Right cardiac atrium (tissue), 5 donors: ENCODE measurements at places on chromosomes 3 and 15. TPM values are rescaled to one million over a fixed set of nuclear protein-coding genes. Genes with fewer than 3 reads are reported as not detected.
A peak's percentile ranks its signal among the peaks of the same experiment; 100 is the strongest.

GRCh38 chr3:52572221-52572620 lies 35.8 kb downstream of the UQCC5 start:
- no peak for DNase-seq

GRCh38 chr15:59242649-59243048 lies 36.0 kb downstream of the LDHAL6B start:
- DNase-seq: no peak

DNA sequence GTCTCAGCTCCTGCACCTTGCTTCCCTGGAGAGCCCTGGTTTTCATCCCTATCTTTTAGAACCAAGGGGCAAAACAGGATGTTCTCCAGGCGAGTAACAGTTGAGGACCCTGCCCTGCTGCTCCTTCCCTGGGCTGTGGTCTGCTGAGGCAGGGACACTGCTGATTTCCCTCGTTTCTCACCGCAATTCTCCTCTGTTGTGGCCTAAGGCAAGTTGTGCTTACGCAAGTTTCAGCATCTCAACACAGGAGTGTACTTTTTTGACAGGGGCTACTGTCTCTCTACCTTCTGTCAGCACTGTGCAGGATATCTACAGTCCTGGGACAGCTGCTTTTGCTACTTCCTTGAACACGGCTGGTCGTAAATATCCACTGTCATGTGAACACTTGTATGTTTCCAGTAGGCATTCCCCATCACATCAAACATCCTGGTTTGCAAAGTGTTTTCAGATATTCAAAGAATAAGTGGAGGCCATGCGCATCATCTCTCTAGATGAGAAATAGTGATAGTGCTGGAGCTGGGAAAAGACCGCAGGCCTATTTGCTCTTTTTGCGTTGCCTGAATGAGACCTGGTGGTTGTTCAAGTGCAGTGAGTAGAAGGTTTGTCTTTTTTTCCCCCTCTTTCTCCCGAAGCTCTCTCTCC lies 110.1 kb upstream of the PLXNA1 start:
- DNase-seq: no peak

GRCh38 chr3:8456412-8456811 lies 45.2 kb upstream of the LMCD1 start:
- no peak for DNase-seq

GRCh38 chr3:61960976-61961375 lies 399.6 kb downstream of the PTPRG start:
- DNase-seq: no peak

GRCh38 chr3:170222647-170223541 lies 670 bp downstream of the PRKCI start:
- DNase-seq: no peak

GRCh38 chr3:21912711-21913110 lies 161.7 kb upstream of the ZNF385D start:
- no peak for DNase-seq

GRCh38 chr3:148707601-148708380 lies 10.1 kb downstream of the AGTR1 start:
- DNase-seq: no peak

- no peak for DNase-seq
Observed at GRCh38 chr3:164537485-164537884, 540.8 kb downstream of the SI start.

DNA sequence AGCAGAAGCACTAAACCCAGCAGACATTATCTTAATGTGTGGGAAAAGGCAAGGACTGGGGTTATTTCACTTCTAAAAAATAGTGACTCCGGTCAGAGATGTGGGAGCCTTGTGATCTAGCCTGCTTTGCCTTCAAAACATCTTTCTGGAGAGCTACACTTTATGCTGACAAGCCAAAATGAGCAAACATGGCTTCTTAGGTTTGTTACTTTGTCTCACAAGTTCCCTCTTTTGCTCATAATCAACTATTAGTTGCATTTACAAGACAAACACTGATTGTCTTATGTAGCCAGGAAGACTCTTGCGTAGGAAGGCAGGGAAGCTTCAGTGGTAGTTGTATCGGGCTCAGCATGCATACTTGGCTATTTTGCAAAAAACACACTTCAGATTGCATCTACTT lies 129.2 kb downstream of the NUP210 start:
- DNase-seq: no peak

DNA sequence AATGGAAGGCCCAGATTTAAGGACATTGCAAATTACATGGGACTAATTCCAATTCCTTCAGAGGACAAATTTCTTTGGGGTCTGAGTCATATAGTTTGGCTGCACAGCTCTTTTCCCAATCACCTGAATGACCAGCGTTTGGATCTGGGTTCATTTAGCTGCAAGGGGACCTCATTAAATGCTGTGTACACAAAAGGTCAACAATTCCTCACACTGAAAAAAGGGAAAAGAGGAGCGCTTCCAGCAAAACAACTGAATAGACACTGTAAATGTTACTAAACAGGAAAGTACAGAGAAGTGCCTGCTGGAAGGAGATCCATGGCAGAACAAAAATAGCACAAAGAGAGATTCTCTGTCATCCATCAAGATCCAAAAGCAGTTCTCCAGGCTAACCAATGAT lies 356.0 kb upstream of the LMCD1 start:
- no peak for DNase-seq

DNA sequence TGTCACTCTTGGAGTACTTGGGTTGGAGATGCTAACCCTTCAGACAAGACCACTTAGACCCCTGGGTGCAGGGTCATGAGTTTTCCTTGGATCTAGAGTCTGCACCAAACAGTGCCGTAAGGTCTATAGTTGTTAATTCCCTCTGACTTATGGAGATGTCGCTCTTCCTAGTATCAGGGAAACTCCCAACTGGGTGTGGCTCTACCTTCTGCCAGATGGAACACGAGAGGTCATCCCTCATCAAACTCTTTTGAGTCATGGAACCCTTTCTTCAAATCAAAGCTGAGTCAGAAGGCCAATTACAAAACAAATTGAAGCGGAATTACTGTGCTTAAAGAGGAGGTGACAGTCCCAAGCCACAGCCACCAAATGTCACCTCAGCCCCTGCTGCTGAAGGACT lies 514.9 kb upstream of the PROK2 start:
- no peak for DNase-seq

DNA sequence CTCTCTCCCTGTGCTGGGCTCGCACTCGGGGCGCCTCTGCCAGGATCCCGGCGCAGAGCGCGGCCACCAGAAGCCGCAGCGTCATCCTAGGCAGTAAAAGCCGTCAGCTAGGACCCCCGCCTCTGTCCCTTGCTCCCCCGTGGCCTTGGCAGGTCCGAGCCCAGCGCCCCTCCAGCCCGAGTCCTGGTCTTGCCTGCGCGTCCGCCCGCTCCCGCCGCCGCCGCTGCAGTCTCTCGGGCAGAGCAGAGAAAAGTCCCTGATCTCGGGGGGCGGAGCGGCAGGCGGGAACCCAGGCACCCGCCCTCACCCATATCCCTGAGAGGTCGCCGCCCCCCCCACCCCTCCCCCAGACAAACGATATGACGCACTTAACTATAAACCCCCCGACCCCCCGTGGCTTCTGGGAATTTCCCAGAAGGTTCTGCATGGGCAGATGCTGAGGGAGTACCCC lies at the start of gene COL7A1:
Gene COL7A1 (minus strand): TSS at position 255 of the 451 bp plus-strand sequence. CDS start 170 bp downstream, at position 85.
- peak; percentile 69 for DNase-seq

- no peak for DNase-seq
Observed at GRCh38 chr3:38950581-38950980, 101.2 kb downstream of the SCN11A start.

- DNase-seq: no peak
Observed at GRCh38 chr3:143416229-143416628, 296.7 kb downstream of the CHST2 start.

DNA sequence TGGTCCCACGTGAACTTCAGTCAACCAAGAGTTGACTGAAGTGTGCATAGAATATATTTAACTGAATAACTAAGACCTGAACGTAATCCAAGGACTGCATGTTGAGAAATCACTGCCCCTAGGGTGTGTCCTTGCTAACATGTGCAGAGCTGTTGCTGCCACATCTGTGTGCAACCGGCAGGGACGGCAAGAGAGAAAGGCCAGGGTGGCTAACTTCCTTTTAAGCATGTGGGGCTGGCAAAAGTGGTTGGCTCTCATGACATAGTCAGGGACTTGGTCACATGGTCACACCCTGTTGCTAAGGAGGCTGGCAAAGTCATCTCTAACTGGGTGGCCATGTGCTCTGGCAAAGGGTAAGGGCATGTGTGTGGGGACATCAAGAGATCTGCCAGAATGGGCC lies 52.4 kb downstream of the GASK1A start:
- peak; percentile 76 for DNase-seq

GRCh38 chr15:42650208-42651066 lies 75.0 kb downstream of the STARD9 start:
- peak; percentile 33 for DNase-seq

- DNase-seq: no peak
Observed at GRCh38 chr3:135471911-135472310, 493.6 kb upstream of the PPP2R3A start.

- no peak for DNase-seq
Observed at GRCh38 chr3:47296562-47297302, 14.0 kb downstream of the KLHL18 start.

- peak; percentile 29 for DNase-seq
Observed at GRCh38 chr15:44726568-44727484, 9.5 kb upstream of the TRIM69 start.

Gene UPK1B
- 0.26 TPM for total RNA-seq

Gene SLCO2A1
- 36.1 TPM for total RNA-seq

Gene GOLGA8K
- 0.34 TPM for total RNA-seq

Gene MST1
- 7.2 TPM for total RNA-seq

Gene ZPLD1
- not detected for total RNA-seq

Gene CDV3
- total RNA-seq: 134 TPM

Gene GOLGA8J
- total RNA-seq: not detected

Gene CRABP1
- not detected for total RNA-seq

Gene CFAP20DC
- total RNA-seq: not detected
